ENCODE measurements at places on chromosomes 3 and 15.

- peak; percentile 2 for DNase-seq
Observed at GRCh38 chr3:158918008-158918407, 116.2 kb downstream of the MFSD1 start.

DNA sequence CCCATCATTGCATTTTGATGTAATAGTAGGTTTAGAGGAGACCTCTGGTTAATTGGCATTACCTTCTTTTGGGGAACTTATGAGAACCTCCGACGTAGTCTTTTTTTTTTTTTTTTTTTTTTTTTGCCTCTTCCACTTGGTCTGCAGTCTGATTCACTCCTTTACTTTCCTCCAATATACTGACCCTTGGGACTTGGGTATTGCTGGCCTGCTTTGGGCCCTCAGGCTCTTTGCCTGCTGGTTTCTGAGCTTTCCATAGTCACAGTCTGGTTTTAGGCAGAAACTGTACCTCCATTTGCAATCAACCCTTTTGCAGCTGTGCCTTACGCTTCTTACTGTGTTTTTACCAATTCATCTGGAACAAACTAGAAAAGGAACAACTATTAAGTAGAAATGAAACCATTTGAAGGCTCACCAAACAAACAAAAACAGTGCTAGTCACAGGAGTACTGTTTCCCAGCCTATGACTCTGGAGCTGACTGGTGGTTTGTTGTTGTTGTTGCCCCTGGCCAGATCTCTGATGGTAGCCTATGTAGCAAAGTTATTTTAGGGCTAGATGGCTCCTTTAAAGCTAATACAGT, 272.8 kb downstream of the BBX start:
- no peak for DNase-seq

- no peak for DNase-seq
Observed at GRCh38 chr15:49865925-49866757, 245.3 kb downstream of the DTWD1 start.

GRCh38 chr3:39362812-39363211, 20.4 kb upstream of the SLC25A38 start:
- DNase-seq = no peak

DNA sequence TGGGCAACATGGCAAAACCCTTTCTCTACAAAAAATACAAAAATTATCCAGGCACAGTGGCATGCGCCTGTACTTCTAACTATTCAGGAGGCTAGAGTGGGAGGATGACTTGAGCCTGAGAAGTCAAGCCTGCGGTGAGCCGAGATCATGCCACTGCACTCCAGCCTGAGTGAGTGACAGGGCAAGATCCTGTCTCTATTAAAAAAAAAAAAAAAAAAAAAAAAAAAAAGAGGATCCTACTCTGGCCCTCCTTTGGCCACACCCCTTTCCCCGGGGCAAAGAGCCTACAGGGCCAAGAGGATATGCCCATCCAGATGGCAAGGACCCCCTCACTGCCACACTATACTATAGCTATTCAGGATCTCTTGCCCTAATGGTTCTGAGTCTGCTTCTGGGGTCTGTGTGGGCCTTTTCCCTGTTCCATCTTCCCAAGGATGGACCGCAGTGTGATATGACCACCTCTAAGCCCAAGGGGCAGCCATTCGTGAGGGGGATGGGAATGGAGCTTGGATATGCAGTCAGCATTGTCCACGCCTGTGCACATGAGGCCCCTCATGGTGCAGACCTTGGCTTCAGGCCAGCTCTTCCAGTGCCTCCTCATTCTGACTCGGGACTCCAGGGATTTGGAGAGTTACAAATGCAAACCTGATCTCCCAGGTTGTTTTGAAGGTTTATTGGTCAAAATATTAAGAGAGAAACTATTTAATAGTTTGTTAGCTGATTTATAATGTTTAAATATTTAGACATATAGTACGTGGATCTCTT, 7.3 kb downstream of the TYRO3 start:
- no peak for DNase-seq

GRCh38 chr3:156631323-156631722, 43.1 kb upstream of the TIPARP start:
- DNase-seq = no peak

Data from GM18507 (cell line).